ENCODE measurements at places on chromosomes 11 and 22.

GRCh38 chr11:70061734-70062133 is 16.4 kb upstream of the ANO1 start:
- no peak for DNase-seq

- DNase-seq, result no peak
Measured at GRCh38 chr11:44532809-44533208, 32.7 kb upstream of the CD82 start.

DNA sequence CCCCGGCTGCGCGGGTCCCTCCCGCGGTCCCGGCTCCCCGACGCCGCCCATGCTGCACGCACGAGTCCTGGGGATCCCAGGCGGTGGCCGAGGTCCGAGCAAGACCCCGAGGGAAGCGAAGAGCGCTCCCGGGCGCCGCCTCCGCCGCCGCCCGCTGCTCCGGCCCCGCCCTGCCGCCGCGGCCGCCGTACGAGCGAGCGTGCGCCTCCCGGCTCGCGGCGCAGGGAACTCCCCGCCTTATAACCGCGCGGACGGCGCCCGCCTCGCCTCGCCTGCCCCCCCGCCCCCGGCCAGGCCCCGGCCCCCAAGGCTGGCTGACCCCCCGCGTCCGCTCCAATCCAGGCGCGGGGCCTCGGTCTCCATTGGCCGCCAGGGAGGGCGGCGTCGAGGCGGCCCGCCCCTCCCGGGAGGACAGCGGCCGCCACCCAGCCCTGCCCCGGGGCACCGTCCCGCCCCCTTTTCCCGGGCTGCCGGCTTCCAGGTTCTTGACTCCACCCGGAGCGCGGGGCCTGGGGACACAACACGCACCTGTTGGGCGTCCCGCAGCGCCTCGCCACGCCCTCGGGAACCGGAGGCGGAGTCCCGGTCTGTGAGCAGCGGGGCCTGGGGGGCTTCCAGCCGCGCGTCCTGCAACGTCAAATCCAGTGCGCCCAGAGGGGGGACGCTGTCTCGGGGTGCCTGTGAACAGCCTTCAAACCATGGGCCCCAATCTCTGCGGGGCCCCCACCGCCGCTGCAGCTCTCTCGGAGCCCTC is at the start of gene FADS3:
Gene FADS3, minus strand, starts transcription at position 215 of the 754 bp plus-strand sequence. Its CDS starts 164 bp downstream, at position 51.
- peak; percentile 69 for DNase-seq

DNA sequence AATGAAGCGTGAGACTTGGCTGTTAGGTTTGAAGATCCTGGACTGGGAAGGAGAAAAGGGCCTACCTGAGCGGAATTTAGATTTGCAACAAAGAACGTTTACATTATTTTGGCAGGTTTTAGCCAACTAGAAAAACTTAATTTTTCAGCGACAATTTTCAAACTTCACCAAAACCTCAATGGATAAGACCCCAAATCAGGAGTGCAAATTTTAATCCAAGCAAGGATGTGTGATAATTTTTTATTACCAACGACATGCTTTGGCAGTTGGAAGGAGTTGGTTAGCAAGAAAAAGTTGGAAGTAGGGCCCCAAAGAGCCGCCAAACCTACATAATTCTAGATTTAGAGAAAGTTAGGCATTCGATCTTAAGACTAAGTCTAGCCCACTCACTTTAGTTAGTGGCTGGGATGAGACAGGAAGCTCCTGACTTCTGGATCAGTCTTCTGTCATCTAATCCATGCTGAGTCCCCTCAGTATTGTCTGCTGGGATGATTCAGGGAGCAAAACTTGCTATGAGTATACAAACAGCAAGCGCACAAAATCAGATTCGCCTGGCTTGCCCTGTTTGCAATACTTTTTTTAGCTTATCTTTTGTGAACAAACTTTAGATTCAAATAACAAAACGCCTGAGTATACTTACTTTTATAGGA is 787 bp upstream of the RDX start:
- no peak for DNase-seq

GRCh38 chr11:47425611-47426010 is 628 bp downstream of the PSMC3 start:
- DNase-seq, result no peak

DNA sequence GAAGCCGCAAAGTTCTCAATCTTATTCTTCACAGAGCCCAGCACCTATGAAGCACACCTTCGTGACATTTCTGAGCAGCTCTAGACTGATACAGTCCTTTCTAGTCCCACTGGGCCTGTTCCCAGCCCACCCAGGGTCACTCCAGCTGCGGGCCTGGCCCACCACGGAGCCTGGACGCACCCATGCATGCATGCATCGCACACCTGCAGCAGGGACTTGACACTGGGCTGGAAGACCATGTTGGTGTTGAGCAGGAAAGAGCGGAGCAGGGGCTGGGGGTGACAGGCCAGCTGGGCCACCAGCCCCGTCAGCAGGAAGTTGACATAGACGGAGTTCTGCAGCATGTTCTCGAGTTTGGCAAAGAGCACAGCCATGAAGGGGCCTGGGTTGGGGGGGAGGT is 9.2 kb downstream of the C11orf42 start:
- DNase-seq, result no peak

DNA sequence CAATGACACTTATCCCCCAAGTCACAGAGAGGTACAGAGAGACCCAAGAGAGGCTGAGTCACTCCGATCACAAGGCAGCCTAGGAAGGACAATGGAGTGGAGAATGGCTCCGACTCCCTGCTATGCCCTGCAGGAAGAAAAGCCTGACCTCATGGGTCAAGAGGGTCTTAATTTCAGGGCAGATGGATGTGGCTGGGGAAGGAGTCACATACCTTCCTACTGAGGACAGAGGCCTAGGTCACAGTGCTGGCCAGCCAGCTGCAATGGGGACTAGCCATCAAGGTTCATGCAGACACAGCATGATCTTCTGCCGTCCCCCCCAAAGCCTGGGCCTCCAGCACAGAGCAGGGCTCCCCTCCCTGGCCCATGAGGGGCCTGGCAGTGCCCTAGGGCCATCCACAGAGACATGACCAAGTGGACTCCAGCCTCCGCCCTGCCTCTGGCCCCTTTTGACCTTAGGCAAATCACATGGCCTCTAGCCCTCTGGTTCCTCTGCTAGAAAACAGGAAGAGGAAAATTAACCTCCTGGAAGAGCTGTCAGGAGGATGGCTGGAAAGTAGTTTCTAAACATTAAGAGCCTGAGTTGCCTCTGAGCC is 1.8 kb downstream of the ARRB1 start:
- DNase-seq, result no peak

- DNase-seq, result no peak
Measured at GRCh38 chr11:112829971-112830654, 131.1 kb upstream of the NCAM1 start.

DNA sequence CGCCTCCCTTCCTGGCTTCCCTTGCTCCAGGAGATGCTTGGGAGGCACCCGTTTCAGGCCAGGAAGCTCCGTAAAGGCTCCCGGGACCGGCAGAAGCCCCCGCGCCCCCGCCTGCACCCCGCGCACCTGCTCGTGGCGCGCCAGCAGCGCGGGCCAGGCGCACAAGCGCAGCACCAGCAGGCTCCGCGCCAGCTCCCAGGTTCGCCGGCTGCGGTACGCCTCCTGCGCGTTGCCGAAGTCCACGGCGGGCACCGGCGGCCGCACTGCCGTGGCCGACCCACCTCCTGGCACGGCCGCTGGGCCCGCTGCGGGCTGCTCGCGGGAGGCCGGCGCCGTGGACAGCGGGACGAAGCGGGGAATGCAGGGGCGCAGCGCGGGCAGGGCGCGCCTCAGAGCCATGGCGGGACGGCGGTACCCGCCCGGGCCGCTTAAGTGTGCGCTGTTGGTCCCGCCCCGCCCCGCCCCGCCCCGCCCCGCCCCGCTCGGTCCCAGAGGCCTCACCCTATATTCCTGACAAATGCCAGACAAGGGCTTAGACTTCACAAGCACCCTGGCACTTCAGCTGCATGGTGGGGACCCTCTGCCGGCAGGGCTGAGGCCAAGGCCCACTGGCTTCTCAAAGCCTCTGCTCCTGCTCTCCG is at the start of gene PRODH:
Gene PRODH, minus strand, starts transcription at position 405 of the 641 bp plus-strand sequence. Its CDS starts 6 bp downstream, at position 399.
- no peak for DNase-seq

GRCh38 chr11:93585758-93586157 is 42.6 kb upstream of the SMCO4 start:
- DNase-seq, result no peak

DNA sequence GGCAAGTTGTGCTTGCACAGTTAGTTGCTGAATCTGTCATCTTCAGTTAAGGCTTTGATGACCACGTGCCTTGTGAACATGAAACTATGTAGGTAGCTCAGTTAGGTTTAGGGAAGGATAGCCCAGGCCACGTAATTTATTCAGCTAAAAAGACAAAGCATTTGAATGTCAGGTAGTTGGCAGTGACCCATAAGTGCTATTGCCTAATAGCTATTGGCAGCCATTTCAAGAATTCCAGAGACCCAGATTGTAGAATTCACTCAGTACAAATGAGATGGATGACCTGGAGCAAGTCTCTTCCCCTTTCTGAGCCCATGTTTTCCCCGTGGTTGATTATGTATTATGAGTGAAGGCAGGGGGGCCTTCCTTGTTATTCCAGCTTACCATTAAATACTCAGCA is 265.3 kb upstream of the ANO5 start:
- no peak for DNase-seq

DNA sequence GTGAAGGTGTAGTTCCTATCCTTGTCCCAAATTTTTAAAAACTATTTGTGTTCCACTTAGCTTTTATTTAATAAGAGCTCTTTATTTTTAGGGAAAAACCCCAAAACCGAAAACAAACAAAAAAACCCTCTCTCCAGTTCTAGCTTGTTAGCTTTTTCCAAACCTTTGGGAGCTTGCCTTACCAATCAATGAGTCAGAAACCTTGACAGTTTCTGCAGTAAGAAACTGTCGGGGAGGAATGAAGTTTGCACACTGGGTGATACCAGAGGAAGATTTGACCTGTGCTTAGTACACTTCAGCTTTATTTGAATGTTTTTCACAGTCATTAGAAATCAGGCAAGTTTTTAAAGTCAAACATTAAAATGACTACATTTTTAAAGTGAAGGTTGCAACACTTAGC is 105.0 kb downstream of the FAT3 start:
- no peak for DNase-seq

GRCh38 chr22:22045571-22046335 is 63.2 kb upstream of the TOP3B start:
- no peak for DNase-seq

GRCh38 chr22:45263463-45264269 is 21.1 kb upstream of the UPK3A start:
- no peak for DNase-seq

DNA sequence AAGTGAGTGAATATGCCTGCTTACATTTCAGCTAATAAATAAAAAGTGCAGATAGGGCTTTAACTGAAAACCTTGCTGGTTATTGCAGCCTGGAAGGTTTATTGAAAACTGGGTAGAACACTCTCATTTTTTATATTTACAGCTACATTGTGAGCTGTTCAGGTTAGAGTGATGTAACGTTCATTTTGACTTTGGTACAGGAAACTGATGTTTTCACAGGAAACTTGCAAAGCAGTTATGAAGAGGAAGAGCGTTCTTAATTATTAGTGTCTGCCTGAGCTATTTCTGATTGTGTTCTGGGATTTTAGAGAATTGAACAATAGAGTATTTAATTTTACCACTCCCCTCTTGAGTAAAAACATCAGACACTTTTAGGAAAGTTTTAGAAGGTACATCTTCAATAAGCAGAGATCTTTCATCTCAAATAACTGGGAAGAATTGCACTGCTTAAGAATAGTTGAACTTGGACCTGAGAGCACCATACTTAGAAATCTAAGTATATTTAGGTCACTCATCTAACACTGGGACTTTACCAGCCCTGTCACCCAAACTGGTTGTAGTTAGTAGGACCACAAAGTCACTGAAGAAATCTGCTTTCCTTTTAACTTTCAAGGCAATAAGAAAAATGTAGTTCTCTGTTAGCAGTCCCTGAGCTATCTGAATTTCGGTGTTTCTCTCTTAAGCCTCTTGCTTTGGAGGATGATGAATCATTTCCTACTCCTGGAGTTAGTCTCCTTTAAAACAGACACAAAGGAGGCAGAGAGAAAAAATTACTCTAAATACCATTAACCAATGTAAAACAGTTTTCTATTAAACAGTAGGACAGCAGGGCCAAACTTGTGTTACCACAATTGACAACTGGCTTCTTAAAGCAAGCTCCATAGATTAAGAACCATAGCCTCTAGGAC is 128.6 kb upstream of the DDI1 start:
- DNase-seq, result no peak

DNA sequence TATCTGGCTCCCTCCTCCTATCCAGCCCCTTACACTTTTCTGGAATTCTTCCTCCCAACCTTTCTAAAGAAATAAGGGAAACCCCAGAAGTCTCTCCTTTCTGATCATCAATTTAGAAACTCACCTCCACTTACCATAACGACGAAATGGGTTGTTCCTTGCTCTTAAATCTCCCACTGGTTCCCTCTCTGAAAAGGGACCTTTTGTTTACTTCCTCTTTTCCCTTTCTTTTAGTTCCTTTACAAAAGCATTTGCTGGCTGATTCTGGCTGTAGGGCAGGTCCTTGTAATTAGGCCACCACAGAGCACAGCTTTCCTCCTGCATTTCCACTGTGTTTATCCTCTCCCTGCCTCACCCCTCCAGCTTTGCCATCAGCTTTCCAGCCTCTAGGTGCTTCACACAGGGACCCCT is 12.0 kb downstream of the JAML start:
- DNase-seq, result no peak

GRCh38 chr11:108278954-108279353 is 56.1 kb downstream of the ATM start:
- DNase-seq, result no peak

GRCh38 chr11:76849376-76849775 is 11.3 kb upstream of the ACER3 start:
- DNase-seq, result no peak

GRCh38 chr11:119610836-119611426 is 118.1 kb downstream of the NECTIN1 start:
- no peak for DNase-seq

DNA sequence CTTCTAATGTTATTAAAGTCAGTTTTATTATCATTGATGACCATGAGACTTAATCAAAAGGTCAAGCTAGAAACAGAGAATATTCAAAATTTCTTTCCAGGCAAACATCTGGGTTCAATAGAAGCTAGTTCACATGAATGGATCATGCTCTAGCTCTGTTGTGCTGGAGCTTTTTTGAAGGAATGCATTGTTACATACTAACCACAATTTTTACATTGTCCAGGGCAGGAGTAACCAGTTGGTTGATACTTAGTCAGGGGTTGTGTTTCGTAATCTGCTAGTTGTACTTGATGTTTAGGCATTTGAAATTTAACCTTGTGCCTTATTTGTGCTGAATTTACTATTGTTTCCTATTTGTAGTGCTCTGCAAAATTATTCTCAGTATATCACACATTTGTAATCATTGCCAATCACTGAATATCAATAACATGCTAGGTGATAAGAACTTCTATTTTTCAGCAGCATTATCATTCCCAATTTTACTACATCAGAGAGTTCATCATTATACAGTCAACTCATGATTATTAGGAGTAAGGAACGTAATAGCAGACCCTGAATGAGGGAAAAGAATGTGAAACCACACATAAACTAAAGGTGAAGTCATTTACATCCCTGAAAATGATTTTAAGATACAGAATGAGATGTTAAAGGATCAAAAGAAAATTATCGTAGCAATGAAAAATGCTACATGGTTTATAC is 23.2 kb downstream of the NF2 start:
- no peak for DNase-seq

- DNase-seq, result no peak
Measured at GRCh38 chr22:49961601-49962011, 1.0 kb downstream of the PIM3 start.

All from CD4-positive, alpha-beta memory T cell (primary cell).